ENCODE measurements at places on chromosomes 3 and 15. TPM values are rescaled to one million over a fixed set of nuclear protein-coding genes. Genes with fewer than 3 reads are reported as not detected.

Gene CSPG4
- total RNA-seq, result 0.08 TPM

Gene CCDC191
- 6.4 TPM for total RNA-seq

Gene SMAD6
- total RNA-seq, result not detected

- DNase-seq, result no peak
Measured at GRCh38 chr3:51581524-51581923, 43.0 kb downstream of the RAD54L2 start.

DNA sequence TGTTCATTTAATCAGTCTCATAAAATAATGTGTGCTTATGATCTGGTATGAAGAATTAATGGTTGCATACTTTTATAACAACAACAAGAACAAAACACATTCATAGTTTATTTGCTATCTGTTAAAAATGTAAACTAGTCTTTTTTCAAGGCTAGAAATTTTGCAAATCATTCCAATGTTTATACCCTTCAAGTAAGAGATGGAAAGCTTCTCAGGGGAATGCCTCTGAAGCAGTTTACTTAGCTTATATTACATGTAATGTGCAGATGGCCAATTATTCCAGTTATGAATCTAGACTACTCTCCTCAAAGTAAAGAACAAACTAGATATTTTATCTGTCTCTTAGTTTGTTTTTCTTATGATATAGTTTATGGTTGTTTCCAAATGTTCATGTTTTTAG, 575.4 kb downstream of the NAALADL2 start:
- no peak for DNase-seq

GRCh38 chr15:101185770-101186169, 66.1 kb downstream of the CHSY1 start:
- no peak for DNase-seq

- DNase-seq, result no peak
Measured at GRCh38 chr3:148330542-148330941, 367.2 kb upstream of the AGTR1 start.

DNA sequence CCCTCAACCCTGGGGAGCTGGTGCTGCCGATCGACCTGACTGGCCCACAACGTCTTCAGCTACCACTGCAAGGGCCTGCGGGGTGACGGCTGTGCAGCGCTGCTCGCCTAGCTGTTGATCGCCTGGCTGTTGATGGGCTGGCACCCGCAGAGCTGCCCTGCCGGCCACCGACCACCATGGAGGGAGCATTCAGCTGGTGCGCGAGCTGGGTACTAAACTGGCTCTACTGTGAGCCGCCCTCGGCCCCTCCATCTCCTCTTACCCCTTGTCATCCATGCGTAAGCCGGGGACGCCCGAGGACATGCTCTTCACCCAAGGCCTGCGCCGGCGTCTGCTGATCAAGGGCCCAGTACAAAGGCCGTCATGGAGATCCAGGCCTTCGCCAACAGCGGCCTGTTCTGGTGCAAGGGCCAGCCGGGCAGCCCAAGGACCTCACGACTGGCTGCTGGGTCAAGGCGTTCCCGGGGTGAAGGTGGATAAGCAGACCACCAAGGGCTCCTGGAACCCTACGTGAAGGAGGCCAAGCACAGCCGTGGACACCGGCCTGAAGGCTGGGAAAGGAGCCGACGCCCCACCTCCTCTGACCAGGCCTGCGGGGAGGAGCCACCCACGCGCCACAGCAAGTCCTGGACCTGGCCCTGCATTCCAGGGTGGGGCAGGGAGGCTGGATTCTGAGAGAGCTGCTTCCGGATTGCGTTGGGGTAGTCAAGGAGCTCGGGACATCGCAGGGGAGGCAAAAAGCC, 46.9 kb downstream of the SFMBT1 start:
- no peak for DNase-seq

DNA sequence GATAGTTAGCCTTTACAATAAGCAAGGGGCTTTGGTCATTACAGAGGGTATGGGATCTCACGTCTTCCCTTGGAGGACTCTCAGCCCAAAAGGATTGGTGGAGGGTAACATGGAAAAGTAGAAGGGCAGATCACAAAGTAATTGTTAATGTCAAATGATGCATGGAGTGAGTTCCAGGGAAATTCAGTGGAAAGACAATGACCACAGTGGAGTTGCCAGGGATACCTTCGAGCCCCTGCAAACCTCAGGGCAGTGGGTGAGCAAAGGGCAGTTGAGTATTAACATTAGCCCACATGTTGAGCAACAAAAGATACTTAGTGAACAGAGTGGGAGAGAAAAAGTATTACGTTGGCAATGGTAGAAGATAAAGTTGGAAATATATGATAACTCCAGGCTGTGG, 593.4 kb upstream of the NR2F2 start:
- no peak for DNase-seq

GRCh38 chr3:121974601-121975111, 47.4 kb downstream of the ILDR1 start:
- no peak for DNase-seq

Measured in T-helper 17 cell (primary cell).